ENCODE measurements at places on chromosomes 5 and 9.

DNA sequence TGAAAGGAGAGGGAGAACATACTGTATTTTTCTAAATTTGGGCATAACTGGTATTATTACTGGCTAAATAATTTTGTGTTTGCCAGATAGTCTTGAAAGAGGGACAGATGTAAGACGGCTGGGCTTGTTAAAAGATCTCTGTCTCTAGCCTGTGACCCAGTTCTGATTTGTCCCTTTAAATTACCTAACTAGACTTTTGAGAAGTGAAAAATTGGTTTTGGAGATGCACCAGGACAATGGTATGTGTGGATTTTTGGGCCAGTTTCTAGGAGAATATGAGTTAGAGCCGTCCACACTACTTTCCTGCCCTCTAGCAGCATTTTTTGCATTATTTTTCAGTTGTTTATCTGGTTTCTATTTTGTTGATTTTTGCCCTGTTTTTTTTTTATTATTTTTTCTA lies 33.5 kb downstream of the LNPEP start:
- DNase-seq = no peak

- no peak for DNase-seq
Observed at GRCh38 chr9:18463991-18464390, 10.0 kb upstream of the ADAMTSL1 start.

DNA sequence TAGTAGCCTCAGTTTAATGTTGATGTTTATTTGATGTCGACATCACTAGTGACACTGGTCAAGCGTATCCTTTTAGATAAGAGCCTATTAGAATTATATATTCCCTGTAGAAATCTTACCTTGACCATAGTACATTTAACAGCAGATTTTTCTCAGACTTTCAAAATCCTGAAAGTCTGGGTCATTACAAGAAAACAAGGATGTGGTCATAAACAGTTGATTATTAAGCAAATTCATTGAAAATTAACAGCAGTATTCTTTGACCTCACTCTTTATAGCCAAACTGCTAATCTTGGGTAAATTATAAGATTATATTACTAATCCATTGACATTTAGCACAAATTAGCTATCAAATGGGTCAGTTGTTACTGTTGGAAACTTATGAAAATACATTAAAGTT lies 83.4 kb downstream of the GHR start:
- no peak for DNase-seq

- peak; percentile 8 for DNase-seq
Observed at GRCh38 chr9:18658804-18659705, 185.1 kb downstream of the ADAMTSL1 start.

GRCh38 chr5:178212241-178213002 lies 8.1 kb downstream of the HNRNPAB start:
- DNase-seq = no peak

All from AG04450 (cell line).